ENCODE measurements at places on chromosomes 6 and 20. TPM values are rescaled to one million over a fixed set of nuclear protein-coding genes. Genes with fewer than 3 reads are reported as not detected.

DNA sequence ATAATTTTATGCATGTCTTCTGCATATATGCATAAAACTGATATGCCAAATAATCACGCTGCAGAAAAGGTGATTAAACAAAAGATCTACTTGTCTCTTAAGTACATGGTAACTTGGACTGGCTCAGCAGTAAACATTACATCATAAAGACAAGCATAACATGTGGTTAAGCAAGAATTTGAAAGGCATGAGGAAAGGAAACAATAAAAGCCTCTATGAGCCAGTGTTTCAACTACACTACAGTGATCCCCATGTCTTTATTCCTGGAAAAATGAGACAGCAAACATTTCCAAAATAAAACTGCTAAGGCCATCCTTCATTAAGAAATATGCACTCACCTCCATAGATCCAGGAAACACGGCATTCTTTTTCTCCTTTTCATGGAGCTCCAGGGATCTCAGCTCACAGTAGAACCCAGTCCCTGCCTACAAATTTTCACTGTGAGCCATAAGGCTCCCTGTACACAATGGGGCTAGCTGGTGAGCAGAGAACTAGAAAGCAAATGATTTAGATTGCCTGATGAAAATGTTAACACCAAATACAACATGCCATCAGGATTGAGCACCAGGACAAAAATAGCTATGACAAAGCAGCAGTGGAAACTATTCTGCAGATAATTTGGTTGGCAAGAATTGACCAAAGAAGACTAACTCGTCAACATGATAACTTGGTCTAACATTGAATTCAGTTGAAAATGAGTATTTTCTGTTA lies 156.1 kb downstream of the COL21A1 start:
- peak; percentile 33 for DNase-seq

GRCh38 chr6:86934365-86934764 lies 3.0 kb upstream of the HTR1E start:
- DNase-seq, result no peak

The ELOVL4 gene
- 0.99 TPM for total RNA-seq

DNA sequence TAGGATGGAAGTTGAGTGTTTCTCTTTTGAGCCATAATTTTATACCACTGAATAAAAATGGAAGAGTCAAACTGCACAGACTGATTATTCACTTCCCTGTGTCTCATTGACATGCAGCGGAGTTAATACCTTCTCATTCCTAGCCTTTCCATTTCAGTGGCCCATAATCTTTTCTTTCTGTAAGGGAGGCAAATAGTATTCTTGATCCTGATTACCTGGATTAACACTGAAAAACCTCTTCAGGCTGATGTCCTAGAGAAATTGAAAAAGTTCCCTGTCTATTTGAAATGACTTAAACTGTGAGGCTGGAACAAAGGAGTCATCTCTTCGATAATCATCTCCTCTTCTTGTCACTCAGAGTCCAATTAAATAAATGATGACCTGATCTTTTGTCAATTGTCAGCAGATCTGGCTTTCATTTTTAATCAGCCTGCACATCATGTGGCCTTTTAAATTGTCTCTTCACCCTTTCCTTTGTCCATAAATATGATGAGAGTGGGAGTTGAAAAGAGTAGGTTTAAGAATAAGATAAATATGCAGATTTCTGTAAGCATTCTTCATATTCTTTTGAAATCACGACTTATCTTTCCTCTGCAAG lies 713.0 kb downstream of the EPM2A start:
- DNase-seq, result no peak

- DNase-seq, result no peak
These were observed 12.1 kb upstream of the TAB2 start for GRCh38 chr6:149305372-149305771.

- no peak for DNase-seq
These were observed 439.6 kb downstream of the DOK5 start for GRCh38 chr20:54914995-54915394.

DNA sequence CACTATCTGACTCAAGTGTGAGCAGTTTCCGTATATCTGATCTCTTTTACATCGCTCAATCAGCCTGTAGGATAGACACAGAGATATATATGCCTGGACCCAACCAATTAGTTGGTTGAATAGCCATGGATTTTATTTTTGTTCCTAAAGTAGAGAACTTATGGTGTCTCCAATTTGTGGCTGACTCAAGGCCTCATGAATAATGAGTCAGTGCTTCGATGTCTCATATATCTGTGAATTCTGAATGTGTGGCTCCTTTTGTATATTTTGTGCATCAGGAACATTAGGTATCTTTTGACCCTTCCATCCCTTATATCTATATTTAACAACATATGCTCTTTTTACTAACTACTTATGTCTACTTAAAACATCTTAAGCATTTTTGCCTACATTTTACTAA lies 64.5 kb downstream of the OR2B2 start:
- DNase-seq, result no peak

- no peak for DNase-seq
These were observed 10.7 kb downstream of the ZFAND3 start for GRCh38 chr6:37830225-37830624.

The GINS1 gene
- total RNA-seq, result 20.0 TPM

The SYNDIG1 gene
- total RNA-seq, result not detected

DNA sequence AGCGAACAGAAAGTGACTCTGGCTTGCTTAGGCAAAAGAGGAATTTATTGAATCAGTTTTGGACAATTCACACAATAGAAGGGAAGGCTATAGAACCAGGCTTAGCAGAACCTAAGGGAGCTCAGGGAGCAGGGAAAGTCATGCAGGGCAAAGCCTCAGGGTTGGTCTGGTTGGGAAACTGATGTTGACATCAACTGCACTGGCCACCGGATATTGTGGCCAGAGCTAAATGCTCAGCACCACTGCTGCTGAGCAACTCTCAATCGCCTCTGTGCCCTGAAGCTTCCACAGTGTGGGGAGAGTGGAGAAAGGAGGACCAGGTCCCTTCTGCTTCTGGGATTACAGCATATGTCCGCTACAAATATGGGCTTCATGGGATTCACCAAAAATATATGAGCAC lies 93.3 kb upstream of the GCM1 start:
- DNase-seq, result no peak

DNA sequence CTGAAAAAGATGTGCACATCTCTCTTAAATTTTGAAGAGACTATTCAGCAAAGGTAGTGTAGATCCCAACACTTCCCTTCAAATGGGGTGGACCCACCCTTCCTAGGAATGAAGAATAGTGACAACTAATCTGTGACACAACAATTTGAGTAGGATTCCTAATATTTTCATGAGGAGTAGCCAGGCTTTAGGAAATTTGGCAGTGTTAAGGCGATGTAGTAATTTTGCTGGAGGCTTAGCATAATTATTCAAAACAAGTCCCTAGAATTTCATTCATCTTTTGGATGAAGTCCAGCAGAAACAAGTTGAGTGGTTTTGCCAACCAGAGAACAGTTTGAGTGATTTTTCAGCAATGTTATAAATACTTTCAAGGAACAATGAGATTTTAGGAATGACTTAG lies 52.4 kb downstream of the ELOVL4 start:
- DNase-seq, result no peak

- peak; percentile 78 for DNase-seq
These were observed 96.4 kb downstream of the TULP4 start for GRCh38 chr6:158408552-158409130.

DNA sequence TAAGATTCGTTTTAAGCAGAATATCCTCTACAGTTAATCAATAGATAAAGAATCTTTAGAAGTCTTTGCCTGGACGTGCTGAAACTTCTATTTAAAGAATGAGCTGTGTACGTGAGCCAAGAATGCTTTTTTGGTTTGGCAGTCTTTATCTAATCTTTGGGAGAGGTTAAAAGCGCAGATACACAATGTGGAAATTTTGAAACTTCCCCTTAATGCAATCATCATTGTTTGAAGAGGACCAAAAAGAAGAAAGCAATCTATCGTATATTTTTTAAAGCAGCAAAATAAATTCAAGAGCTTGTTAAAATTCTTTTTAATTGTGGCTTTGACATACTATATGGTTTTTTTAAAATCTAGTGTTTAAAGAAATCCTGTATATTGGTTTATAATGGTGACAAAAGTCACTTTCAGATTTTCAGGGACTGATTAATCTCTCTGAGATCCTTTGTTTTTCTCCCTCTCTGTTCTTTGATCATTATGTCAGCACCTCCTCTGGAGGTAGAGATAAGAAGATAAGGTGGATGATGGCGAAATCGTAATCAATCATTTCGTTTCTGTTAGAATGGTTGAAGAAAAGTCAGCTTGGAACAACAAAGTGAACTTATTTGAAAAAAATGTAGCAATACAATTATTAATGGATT lies 92.1 kb upstream of the FAM184A start:
- no peak for DNase-seq

DNA sequence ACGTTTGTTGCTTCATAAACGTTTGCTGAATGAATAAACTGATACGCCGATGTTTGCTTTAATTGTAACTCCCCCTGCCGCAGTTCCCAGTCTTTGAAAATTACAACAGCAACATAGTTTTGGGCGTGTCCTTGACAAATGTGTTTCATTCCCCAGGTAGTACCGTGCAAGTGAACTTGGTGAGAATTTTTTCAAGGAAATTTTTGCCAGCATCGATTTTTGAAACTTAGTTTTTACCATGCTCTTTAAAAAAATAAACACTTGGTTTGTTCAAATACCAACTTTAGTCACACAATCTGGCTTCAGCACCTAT lies 60.1 kb downstream of the FAM217A start:
- no peak for DNase-seq

GRCh38 chr6:101435038-101435437 lies 41.5 kb downstream of the GRIK2 start:
- no peak for DNase-seq

GRCh38 chr6:105832313-105832761 lies 253.8 kb upstream of the PRDM1 start:
- no peak for DNase-seq

GRCh38 chr6:11938285-11938890 lies 73.7 kb upstream of the HIVEP1 start:
- peak; percentile 54 for DNase-seq

The KCNB1 gene
- total RNA-seq, result under 0.01 TPM

- DNase-seq, result no peak
These were observed 3.0 kb upstream of the PHACTR2 start for GRCh38 chr6:143674483-143675381.

- DNase-seq, result peak; percentile 32
These were observed 162.9 kb upstream of the SASH1 start for GRCh38 chr6:148179786-148180185.

DNA sequence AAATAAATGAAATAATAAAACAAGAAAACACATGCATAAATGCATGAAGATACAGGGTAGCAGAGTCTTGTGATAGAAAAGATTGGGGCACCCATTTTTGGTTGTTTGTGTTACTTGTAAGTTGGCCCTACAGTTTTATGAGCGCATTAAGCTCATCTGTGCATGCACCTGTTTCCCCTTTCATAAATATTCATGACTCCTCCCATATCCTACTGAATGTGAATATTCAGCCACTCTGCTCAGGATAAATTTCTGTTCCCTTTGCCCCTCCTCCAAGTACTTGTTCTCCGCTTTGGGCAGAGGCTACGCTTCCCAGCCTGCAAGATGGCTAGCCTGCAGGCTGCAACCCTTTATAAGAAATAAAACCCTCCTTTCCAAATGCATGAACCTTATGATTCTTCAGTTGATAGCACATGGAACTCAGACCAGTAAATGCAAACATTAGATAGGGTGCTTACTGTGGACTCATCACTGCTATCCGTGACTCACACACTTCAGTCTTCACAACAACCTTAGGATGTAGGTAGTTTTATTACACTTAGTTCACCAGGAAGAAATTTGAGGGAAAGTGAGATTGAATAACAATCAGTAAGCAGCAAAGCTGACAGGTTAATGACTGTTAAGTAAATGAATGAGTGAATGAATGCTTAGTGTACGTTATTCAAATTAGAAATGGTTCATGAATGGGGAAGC lies 15.0 kb downstream of the ALDH8A1 start:
- DNase-seq, result no peak

DNA sequence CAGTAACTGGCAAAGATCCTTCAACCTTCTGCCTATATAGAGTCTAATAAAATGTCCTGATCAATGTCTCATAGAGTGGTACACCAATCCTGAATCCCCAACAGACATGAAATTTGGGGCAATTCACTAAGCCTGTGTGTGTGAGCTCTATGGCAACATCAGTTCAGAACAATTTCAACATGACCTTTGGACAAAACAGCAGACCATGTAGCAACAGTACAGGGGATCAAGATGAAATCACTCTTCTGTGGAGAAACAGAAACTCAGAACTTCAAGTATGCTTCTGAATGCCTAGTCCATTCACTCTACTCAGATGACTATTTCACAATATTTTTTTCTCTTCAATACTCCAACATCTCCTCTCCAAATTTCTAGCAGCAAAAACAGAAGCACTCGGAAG lies 49.1 kb upstream of the OPRM1 start:
- no peak for DNase-seq

- no peak for DNase-seq
These were observed 136.3 kb downstream of the LRRC1 start for GRCh38 chr6:53931086-53931485.

The INSM1 gene
- not detected for total RNA-seq

The UST gene
- total RNA-seq, result 3.4 TPM

The ETV7 gene
- 0.40 TPM for total RNA-seq

GRCh38 chr6:140590641-140591040 lies 1216.2 kb upstream of the CITED2 start:
- DNase-seq, result no peak

- DNase-seq, result no peak
These were observed 180.0 kb upstream of the RREB1 start for GRCh38 chr6:6927521-6928361.

- DNase-seq, result no peak
These were observed 136.7 kb downstream of the PHACTR3 start for GRCh38 chr20:59741073-59741472.

DNA sequence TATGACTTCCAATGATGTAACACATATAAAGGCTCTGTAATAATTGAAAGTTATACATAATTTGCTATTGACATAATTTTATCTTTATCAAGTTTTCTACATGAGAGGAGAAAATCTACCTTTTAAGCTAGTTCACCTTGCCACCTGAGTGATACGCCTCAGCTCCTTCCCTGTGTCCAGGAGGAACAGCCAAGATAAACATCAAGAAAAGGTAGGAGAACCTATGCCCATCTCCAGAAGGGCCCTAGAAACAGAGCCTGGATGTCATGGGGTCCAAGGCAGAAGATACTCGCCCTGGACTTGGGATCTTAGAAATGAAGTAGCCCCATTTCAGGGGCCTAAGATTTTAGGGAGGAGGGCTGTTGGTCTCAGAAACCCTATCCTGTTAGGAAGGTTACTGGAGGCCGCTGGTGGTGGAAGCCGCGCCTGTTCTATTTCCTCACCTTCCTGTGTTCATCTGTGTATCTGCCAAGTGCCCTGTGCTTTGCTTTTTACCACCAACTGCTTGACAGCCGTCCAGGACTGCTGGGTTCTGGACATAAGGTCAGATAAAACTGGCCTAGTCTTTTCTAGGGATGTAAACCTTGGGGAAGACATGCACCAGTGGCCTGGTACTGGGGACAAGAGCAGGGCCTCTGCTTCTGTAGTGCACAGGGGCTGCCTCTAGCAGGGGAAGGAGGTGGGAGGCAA lies 178.5 kb downstream of the ARID1B start:
- DNase-seq, result no peak
